Stimulated activated CD4-positive, alpha-beta T cell treated with anti-CD3 and anti-CD28 coated beads, Interleukin-4, amount 100 ng/mL, for 4 hours (primary cell): ENCODE measurements at places on chromosomes 13 and 19.

- peak; percentile 46 for DNase-seq
These were observed 6.4 kb downstream of the GNA15 start for GRCh38 chr19:3142292-3142670.

GRCh38 chr19:33229962-33230361 is 4.3 kb upstream of the SLC7A10 start:
- no peak for DNase-seq

- no peak for DNase-seq
These were observed 18.6 kb downstream of the FCGBP start for GRCh38 chr19:39915848-39916215.

DNA sequence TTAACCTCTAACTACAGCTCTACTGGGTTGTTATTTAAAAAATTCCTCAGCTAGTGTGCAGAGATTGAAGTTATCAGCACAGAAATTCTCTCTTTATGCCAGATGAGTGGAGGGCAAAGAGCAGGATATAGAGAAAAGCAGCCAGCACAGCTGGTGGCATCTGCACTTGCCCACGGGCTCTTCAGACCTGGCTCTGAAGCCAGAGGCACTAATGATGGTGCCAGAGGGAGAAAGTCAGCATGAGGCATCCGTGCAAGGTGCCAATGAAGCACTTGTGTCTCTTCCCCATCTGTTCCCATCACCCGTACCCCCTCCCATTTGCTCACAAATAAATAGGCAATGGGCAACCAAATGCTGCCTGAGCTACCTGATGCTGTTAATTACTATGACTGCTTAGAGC is 138.9 kb downstream of the OLFM4 start:
- DNase-seq: no peak

GRCh38 chr19:45670670-45671453 is 2.8 kb downstream of the GIPR start:
- DNase-seq: peak; percentile 30

GRCh38 chr19:7744871-7745650 is 2.3 kb downstream of the CD209 start:
- DNase-seq: no peak

- DNase-seq: no peak
These were observed 6.5 kb downstream of the SYCE2 start for GRCh38 chr19:12912571-12912970.

- no peak for DNase-seq
These were observed 13.7 kb upstream of the SCEL start for GRCh38 chr13:77521595-77522367.

- DNase-seq: peak; percentile 33
These were observed 30.0 kb upstream of the TPT1 start for GRCh38 chr13:45370922-45371406.

DNA sequence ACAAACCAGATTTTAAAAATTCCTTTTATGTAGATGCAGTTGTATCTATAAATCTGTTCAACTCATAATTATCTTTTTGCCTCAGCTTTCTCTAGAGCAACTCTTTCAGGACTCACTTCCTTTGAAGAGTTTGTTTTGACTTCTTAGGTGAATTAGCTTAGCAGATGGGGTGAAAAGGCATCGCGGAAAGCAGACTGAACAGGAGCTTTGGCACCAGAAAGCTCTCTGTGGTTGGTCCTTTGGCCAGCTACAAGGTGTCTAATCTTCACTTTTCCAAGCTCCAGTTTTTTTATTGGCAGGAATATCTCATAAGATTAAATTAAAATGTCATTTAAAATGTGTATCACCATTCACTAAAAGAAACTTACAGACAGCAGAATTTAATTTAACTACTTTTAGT is 60.6 kb upstream of the KLF12 start:
- DNase-seq: no peak

- DNase-seq: no peak
These were observed 134.7 kb downstream of the FGF14 start for GRCh38 chr13:102267191-102267590.

GRCh38 chr19:14479975-14480699 is 5.0 kb upstream of the PTGER1 start:
- peak; percentile 52 for DNase-seq

GRCh38 chr13:78658630-78659449 is at the start of gene OBI1:
OBI1 (minus strand) TSS chr13:78659155; CDS start chr13:78659120, 35 bp downstream.
- DNase-seq: peak; percentile 87

DNA sequence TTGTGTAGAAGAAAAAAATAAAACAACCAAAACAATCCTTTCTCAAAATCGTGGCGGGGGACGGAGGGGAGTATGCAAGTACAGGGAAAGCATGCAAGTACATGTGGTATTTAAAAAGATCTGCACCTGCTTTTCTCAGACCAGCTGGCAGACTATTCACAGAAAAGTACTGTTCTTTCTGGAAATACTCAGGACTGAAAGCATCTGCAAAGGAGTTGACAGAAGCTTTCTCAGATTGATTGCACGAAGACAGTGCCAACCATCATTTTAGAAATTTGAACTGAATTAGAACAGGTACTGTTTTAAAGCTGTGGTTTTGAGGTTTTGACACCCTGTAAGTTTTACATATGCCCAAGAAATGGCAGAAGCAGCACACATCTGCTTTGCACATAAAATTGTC is 19.8 kb upstream of the PCDH8 start:
- DNase-seq: no peak

DNA sequence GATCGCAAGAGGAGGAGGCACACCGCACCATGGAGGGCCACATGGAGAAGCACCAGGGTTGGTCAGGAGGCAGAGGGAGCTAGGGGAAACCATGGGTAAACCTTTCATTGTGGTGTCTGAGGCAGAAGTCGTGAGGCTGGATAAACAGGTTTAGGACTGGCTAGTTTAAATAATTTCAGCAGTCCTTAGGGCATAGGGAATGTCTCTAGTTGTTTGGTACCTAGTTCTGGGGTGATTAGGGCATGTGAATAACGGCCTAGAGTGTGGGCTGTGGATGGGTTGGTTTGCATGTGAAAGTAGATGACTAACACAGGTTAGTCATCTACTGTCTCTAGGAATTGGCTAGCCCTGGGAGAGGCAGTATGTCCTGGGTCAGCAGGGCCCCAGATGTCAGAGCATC is 102.3 kb downstream of the STOML3 start:
- DNase-seq: no peak

DNA sequence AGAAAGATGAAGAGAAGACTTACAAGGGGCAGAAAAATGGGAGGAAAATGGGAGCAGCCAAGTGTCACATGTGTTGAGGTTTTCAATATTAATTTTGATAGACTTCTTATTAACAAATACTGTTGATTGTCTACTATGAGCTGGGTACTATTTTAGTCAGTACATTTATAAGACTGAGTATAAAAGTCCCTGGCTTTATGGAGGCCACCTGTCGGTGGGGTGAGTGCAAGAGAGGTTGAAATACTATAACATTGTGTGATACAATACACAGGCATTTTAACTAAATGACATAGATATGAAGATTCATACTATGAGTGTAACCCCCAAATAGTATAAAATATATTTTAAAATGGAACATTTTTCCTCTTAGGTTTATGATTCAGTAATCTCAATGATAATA is 29.9 kb downstream of the SLC10A2 start:
- DNase-seq: no peak

DNA sequence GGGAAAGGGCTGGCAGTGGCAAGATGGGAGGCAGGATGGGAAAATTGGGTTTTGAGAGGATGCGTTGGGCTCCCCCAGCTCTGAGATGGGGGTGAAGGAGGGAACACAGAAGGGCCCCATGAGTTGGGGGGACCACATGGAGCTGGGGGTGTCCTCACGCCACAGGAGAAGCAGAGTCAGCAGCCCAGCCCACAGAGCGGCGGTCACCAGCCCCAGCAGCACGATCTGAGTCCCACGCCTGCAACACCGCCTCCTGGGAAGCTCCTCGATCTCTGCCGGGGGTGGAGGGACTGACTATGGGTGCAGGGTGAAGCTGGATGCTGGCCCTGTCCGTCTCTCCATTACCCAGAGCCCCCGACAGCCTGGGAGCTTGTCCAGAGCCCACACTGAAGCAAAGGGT is 3.3 kb downstream of the FCER2 start:
- DNase-seq: no peak

DNA sequence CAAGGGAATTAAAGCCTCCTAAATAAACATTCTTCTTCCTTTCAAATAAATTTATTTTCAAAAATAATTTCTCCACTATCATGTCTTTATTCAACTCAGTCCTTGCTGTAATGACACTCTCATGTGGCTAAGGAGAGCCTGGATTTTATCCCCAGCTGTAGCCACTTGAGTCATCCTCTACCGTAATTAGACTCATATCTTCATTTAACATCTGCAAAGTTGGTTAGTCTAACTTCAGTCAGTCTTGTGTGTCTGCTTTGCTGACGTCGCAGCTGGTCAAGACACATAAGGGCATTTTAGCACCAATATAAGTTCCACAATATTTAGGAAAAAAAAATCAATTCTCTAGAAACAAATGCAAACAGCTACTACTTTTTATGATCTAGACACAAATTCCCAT is 776.4 kb upstream of the ATXN8OS start:
- no peak for DNase-seq

DNA sequence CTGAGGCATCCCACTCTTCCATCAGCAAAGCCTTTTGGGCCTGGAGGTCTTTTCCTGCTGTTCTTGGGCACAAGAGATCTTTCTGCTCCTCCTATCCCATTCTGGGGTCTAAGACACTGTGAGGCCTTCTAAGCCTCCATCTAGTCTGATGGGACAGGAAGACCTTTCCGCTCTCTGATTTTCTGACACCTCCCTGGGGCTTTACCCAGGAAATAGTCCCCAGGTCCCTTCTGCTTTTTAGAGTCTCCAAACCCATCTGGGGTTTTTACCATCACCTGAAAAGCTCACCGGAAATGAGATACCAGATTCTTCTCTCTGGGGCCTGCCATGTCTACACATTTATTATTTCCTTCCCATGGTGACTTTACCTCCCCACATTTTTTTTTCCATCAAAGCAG is 21.1 kb downstream of the CLEC17A start:
- DNase-seq: no peak

- no peak for DNase-seq
These were observed 413.1 kb upstream of the ARGLU1 start for GRCh38 chr13:106981051-106981450.

GRCh38 chr19:39375929-39376328 is 15.0 kb downstream of the PAF1 start:
- no peak for DNase-seq

GRCh38 chr13:61664801-61665705 is 249.4 kb upstream of the PCDH20 start:
- no peak for DNase-seq

DNA sequence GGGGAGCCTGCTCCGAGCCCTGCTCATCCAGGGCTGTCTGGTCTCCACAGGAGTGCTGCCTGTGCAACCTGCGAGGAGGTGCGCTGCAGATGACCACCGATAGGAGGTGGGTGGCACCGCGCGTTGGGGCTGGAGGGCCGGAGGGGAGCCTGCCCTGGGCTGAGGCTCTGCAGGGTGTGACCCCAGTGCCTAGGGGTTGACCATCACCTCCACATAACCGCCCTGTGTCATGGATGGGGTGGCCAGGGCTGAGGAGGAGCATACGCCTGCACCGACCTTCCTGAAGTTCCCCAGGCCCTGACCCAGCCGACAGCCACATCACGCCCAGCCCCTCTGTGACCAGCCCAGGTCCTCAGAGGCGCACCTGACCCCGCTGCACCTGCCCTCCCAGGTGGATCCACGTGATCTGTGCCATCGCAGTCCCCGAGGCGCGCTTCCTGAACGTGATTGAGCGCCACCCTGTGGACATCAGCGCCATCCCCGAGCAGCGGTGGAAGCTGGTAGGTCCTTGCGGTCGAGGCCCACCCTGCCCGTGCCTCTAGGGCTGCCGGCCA is 168.7 kb downstream of the KDM4B start:
- no peak for DNase-seq

DNA sequence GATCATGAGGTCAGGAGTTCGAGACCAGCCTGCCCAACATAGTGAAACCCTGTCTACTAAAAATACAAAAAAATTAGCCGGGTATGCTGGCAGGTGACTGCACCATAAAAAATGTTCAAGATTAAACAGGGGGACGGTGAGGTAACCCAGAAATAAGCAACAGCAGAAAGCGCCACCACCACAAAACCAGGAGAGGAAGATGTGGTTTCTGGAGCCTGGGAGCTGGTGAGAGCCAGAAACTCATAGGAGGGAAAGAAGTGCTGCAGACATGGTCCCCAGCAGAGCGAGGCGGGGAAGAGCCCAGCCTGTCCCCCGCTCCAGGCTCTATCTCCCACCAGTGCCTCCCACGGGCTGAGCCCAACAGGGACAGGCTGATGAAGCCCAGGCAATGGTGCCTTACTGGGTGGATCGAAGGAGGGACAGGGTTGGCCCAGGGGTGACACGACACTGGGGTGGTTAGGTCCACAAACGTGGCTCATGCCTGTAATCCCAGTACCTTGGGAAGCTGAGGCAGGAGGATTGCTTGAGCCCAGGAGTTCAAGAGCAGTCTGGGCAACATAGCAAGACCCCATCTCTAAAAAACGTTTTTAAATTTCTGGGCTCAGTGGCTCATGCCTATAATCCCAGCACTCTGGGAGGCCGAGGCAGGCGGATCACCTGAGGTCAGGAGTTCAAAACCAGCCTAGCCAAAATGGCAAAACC is 19.0 kb downstream of the SPC24 start:
- DNase-seq: no peak

- no peak for DNase-seq
These were observed 12.2 kb downstream of the NEK3 start for GRCh38 chr13:52147225-52147624.

DNA sequence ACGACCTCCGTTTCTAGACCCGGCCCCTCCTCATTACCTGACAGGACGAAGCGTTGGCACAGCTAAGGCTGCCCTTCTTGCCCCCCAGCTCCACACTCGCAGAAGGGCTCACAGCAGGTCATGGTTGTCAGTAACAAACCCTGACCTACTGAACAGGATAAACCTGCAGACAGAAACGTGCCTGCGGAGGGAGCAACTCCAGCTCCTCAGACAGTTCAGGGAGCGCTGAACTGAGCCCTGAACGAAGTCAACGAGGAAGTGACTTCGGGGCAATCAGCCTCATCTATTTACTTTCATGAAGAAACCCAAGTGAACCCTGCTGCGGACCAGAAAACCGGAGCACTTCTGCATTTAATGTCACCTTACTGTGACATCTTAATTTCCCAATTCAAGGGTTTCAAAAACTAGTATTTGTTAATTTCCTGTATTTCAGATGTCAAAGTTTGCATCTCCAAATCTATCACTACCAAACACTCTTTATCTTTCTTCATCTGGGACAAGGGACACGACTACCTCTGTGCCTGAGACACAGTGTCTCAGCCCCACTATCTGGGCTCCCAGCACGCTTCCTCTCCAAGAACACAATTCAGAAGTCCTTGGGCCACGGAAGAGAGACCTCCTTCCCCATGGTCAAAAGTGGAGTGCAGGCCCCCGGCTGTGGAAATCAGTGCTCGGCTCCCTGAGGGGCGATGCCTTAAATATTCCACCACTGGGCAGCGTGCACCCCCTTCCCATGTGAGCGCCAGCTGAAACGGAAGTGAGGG is 40.2 kb downstream of the CARS2 start:
- no peak for DNase-seq

GRCh38 chr19:12994701-12995595 is at the start of gene NFIX:
NFIX (plus strand) TSS chr19:12995475; CDS start chr19:12995838, 363 bp downstream.
- DNase-seq: peak; percentile 71
